ENCODE measurements at places on chromosomes 2 and 18.

GRCh38 chr18:11760498-11761167 lies 71.6 kb downstream of the GNAL start:
- DNase-seq = no peak

DNA sequence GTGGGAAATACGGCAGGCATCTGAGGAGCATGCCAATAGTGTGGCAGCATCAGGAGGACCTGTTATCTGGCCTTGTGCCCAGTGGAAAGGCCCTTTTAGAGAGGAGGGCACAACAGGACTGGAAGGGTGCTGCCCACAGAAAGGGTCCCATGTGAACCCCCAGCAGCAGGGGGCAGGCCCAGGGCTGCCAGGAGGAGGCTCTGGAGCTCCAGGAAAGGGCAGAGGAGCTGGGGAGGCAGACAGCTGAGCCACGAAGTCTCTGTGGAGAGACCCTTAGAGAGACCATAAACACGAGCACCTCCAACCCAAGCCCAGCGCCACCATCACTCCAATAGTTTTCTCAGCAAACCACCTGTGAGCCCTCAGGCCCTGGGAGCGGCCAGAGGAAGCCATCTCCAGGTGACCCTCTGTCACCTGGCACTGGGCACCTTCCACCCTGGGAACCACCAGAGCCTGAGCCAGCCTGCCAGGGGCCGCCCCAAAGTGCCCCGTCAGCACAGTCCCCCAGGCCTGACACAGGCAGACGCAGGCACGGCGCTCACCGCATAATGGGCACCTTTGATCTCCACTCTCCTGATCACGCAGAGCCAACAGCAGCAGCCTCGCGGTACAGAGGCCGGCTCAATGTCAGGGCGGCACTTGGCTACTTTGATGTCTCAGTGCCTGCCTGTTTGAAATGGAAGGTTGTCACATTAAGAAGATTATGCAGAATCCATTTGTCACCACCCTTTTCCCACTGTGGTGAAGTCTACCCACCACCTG lies 162.5 kb upstream of the RAB6C start:
- DNase-seq = no peak

DNA sequence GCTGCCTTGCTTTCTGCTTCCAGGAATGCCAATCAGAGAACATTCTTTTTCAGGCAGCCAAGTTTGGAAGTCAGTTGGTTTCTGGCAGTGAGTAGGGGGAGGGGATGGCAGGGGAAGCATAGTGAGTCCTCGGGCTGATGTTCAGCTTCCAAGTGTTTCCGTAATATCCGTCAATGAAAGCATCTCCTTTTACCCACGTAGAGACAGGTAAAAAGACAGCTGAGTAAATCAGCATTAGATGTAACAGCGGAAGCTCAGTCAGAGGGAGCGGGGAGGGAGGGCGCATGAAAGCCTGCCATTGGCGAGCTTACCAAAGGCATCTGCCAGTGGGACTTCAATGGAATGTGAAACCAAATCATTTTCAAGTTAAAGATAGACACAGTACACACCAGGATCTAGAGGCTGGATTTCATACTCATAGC lies 117.1 kb upstream of the DTNA start:
- no peak for DNase-seq

DNA sequence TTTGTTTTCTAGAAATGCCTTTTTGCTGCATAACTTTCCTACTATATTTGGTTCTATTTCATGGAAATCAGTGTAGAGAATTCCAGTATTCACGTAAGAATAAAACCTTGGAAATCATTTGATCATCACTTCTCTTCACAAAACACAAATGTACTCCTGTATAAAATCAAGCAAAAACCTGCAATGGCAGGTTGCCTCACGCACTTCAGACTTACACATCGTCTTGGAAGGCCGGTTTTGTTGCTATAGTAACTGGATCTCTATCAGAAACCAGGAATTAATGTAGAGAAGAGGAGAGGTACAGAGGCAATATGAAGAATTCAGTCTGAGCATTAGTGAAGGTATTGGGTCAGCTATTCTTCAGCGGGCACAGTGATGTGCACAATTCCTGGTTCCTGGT lies 370.7 kb upstream of the CYRIA start:
- no peak for DNase-seq

- no peak for DNase-seq
Measured at GRCh38 chr18:58402247-58402646, 226.6 kb downstream of the ALPK2 start.

DNA sequence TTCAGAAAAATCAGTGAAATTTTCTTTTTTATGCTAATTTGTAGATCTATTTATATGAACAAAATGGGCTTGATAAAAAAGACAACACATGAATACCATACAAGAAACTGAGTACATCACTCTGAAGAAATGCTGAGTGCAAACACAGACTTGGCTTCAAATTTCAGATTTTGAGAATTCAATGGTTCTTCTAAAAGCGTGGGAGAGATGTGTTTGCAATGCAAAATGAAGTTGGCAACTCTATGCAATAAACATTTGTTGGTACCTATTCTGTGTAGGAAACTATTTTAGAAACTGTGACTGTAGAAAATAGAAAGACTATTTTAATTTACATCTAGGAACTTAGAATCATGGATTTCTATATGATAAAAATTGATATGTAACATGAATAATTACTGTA lies 1834.1 kb upstream of the CELF4 start:
- no peak for DNase-seq

- no peak for DNase-seq
Measured at GRCh38 chr2:75416420-75417342, 144.1 kb downstream of the EVA1A start.

- no peak for DNase-seq
Measured at GRCh38 chr2:31088504-31089195, 49.6 kb downstream of the GALNT14 start.

GRCh38 chr2:16121986-16122390 lies 181.6 kb downstream of the MYCN start:
- DNase-seq = no peak

- no peak for DNase-seq
Measured at GRCh38 chr2:100143286-100143685, 896 bp upstream of the AFF3 start.

All from stimulated activated CD4-positive, alpha-beta T cell treated with anti-CD3 and anti-CD28 coated beads, Interleukin-2, amount 100 ng/mL, for 4 hours (primary cell).